ENCODE measurements at places on chromosomes 1 and 21.

GRCh38 chr1:227726924-227727599 lies 8.0 kb downstream of the JMJD4 start:
- no peak for DNase-seq

DNA sequence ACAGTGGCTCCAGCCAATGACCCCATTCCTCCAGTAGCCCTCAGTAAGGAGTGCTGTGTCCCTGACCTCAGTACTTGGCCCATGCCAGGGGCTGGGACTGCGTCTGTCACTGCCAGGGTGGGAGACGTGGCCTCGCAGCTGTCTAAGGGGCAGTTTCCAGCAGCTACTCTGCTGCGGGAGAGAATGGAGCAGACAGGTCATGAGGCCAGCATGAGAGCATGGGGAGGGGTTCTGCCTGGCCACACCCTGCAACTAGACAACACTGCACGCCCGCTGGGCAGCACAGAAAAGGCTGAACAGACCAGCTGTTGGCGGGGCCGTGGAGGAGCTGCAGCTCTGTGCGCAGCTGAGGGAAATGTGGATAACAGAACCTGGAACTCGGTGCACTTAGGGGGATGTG lies 91.6 kb upstream of the COL6A1 start:
- no peak for DNase-seq

- DNase-seq, result no peak
These were observed 118.1 kb upstream of the PPP2R5A start for GRCh38 chr1:212167098-212167497.

GRCh38 chr1:171912509-171913175 lies 71.3 kb downstream of the DNM3 start:
- no peak for DNase-seq

GRCh38 chr1:51575406-51576084 lies 41.3 kb upstream of the OSBPL9 start:
- no peak for DNase-seq

DNA sequence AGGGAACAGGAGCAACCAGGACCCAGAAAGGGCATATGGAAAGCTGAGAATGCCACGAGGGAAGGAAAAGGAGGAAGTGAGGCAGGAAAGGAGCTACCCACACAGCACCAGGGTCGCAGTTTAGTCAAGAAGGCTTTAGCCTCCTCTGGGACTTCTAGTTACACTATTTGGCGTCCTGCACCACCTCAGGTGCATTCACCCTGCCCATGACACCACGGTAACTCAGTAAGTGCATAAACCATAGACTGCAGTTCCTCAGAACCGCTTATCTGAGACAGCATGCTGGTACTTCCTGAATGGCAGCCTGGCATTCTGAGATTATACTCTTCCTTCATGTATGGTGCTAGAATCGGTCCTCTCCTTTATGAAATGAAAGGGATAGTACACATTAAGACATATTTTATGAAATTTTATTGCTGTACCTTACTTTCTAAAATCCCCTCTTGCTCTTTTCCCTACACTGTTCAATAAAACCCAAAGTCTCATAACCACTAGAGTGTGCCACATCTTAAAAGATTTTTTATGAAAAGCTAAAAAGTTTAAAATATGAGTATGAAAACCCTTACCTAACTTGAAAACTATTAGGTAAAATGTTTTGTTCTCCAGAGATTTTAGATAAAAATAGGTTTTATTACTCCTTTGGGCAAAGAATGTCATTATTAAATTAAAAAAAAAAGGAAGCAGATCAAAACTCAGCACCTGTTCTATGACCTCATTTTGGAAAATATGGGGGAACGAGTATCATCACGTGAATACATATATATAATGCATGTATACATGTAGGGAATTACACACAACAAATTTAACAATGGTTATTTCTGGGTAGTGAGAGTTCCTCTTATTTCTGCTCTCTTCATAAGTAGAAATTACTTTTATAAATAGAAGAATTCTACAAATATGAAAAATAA lies 67.3 kb downstream of the VAV3 start:
- DNase-seq, result no peak

DNA sequence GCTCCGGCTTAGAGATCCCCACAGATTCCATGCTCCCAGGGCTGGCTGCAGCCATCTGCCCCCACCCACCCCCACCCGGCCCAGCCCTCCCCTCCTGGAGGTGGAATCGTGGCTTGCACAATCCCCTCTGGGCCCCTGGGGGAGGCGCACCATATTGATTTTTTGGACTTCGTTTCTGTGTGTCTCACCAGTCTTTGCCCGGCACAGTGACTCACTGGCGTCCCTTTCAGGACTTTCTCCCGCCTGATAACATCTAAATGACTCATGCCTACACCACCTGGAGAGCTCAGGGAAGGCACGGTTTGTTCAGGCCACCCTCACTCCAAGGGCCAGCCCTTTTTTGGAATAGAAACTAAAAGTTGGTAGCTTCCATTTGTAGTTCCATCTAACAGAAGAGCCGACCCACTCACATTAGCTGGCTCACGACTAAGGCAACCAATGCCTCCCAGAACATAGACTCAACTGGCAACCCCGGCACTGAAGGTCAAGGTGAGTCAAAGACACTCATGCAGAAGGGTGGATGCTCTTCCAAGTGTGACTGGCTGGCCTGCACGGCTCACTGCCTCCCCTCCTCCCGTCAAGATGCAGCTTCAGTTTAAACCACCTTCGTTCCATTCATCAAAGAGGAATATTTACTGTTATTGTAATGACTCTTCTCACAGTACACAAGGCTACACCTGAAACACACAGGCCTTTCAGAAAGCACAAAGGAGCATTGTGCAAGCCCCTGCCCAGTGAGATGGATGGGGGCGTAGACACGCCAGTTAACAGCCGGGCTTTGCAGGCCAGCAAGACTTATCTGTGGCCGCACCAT lies 18.1 kb upstream of the ETS2 start:
- peak; percentile 92 for DNase-seq
